ENCODE measurements at places on chromosomes 16 and 17.

DNA sequence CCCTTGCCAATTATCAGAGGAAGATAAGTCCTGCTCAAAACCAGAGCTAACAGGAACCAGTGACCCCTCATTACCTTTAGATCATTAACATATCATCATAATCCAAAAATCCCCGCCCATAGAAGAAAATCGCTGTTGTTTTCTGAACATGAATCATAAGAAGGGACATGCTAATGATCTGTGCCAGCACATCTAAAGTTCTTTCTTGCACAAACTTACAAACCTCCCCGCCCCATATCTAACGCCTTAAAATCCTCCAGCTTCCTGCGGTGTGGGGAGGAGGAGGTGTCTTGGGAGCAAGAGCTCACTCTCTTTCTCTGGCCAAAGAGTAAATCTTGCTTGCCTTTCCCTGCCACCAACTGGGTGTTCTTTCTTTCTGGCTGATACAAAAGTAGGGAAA, 78.3 kb downstream of the IRX3 start:
- DNase-seq, result no peak

- peak; percentile 58 for DNase-seq
Measured at GRCh38 chr17:321386-321941, 31.1 kb downstream of the RPH3AL start.

GRCh38 chr17:1446201-1446600, 9.8 kb downstream of the CRK start:
- no peak for DNase-seq

DNA sequence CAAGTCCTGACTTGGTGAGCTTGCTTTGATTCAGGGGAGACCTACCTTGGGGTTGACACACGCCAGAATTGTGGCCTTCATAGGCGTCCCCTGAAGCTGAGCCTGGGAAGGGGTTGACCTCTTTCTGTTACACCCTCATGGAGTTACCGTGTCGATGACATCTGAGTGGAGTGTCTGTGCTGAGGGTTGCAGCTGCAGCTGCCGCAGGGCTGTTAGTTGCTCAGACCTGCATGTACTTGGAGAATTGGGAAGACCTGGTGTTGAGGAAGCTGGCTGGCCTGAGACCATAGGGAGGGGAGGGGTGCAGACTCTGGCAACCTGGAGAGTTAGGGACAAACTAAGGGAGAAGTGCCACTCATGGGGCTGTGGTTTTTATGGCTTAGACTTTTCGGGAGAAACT, 9.6 kb downstream of the GSE1 start:
- DNase-seq, result no peak

DNA sequence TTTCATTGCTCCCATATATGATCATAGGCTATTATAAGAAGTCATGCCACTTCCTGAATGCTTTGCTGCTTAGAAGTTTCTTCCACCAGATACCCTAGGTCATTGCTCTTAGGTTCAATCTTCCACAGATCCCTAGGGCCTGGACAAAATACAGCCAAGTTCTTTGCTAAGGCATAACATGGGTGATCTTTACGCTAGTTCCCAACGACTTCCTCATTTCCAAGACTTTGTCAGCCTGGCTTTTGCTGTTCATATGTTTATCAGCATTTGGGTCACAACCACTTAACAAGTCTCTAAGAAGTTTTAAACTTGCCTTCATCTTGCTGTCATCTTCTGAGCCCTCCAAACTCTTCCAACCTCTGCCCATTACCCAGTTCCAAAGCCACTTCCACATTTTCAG, 20.1 kb upstream of the DLX3 start:
- no peak for DNase-seq

GRCh38 chr17:18076936-18077335, 10.8 kb upstream of the DRG2 start:
- no peak for DNase-seq

DNA sequence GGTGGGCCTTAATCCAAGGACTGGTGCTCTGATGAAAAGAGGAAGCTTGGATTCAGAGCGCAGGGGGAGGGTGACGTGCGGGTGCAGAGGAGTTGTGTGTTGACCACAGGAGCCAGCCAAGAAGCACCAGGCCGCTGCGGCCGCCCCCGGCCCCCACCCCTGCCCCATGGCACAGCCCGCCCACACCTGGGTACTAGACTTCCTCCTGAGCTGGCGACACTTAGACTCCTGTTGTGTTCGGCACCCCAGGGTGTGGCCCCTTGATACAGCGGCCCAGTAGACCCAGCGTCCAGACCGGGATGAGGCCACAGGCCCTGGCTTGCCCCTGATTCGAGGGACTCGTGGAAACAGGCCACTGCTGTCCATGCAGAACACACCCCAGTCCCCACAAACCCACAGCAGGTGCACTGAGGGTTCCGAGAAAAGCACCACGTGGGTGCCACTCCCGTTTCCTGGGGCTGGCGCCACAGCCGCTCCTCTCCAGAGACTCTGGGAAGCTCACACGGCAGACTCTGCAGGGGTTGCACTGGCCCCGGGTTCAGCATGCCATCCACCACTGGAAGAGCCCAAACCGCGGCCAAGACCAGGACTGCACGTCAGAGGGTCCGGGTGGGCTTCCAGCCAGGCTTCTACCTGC, 5.7 kb upstream of the SNAI3 start:
- DNase-seq, result no peak

DNA sequence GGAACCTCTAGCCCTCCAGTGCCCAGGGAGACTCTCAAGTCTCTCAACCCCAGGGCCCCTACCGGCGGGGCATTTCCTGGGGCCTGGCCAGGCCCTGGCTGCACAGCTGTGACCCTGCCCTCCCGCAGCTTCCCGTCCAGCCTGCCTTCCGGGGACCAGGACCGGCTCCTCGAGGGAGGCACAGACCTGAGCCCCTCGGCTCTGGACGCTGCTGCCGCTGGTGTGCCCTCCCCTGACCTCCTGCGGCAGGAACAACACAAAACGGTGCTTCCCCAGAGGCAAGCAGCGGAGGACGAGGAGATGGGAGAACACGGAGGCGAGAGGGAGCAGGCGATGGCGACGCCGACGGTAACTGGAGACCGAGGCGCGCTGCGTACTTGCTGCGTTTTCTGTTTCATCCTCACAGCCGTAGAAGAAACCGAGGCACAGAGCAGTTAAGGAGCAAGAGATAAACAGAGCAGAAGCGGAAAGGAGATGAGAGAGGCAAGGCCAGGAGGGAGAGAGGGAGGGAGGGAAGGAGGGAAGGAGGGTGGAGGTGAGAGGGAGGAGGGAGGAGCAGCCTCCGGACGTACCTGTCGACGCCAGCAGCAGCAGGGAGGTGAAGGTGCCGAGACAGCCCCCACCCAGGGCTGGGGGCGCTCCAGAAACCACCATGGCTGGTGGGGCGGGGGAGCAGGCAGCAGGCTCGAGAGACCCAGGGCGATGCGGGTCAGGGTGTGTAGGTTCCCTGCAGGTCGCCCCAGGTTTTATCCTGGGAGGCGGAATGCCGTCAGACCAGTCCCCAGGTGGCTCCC, at the start of gene PRSS22:
PRSS22 (minus strand) TSS at position 720 of the 794 bp plus-strand sequence; CDS start at position 654, 66 bp downstream.
- peak; percentile 74 for DNase-seq

- no peak for DNase-seq
Measured at GRCh38 chr16:563072-563644, 3.0 kb downstream of the PRR35 start.

DNA sequence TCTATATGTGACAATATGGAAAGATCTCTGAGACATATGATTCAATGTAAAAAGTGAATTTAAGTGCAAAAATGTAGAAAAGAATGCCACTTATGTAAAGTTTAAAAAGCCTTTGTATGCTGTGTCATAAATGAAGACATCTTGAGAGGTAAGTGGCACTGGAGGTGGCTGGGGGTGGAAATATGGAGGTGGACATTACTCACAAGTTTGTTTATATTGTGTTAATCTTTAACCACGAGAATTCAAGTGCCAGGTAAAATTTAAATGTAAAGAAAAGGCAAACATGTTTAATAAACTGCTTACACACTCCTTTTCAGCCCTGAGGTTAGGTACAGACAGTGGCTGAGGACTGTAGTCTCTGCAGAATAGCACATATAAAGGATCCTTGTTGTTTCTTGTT, 235.1 kb downstream of the ABCC12 start:
- no peak for DNase-seq

DNA sequence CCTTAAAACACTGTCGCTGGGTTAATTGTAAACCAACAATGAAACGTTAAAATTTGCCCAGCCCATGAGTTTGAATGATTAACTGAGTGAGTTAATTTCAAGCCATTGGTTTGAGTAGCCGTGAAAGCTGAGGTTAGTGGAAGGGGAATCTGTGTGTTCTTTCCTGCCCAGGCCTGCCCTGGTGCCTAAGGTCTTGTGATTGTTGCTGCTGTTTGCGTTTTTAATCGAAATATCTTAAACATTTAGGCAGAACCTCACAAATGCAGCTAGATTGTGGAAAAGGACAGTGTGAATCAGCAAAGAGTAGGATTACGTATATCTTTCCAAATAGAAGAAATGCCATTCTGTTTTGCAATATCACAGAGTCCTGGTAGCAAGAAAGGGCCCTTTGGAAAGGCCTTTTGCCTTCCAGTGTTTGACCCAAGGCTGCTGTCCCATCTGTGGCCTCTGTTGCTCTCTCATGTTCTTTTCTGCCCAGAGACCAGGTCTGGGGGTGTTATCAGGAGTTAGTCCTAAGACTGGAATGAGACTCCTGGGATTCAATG, 113.8 kb downstream of the MSI2 start:
- DNase-seq, result no peak

DNA sequence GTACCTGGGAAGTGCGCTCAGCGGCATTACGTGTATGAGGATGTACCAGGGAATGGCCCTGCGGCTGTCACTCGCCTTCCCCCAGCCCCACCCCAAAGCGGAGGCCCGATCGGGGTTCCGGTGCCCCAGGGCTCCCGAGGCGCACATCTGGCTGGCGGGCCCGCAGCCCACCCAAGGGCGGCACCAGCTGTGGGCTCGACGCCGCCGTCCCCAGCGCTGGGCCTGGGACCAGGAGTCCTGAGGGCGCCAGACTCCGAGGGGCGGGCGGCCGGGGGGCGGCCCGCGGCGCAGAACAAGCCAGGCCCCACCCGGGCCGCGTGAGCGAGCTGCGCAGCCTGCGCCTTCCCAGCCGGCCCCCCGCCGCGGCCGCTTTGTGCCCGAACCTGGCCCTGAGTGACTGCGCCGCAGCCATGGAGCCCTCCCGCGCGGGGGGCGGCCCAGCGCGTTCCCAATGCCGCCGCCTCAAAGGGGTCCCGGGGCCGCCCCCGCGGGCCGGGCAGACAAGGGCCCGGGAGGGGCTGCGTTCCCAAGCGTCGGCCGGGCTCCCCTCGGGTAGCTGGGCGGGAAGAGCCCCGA, 17.4 kb downstream of the ZNF423 start:
- peak; percentile 77 for DNase-seq

DNA sequence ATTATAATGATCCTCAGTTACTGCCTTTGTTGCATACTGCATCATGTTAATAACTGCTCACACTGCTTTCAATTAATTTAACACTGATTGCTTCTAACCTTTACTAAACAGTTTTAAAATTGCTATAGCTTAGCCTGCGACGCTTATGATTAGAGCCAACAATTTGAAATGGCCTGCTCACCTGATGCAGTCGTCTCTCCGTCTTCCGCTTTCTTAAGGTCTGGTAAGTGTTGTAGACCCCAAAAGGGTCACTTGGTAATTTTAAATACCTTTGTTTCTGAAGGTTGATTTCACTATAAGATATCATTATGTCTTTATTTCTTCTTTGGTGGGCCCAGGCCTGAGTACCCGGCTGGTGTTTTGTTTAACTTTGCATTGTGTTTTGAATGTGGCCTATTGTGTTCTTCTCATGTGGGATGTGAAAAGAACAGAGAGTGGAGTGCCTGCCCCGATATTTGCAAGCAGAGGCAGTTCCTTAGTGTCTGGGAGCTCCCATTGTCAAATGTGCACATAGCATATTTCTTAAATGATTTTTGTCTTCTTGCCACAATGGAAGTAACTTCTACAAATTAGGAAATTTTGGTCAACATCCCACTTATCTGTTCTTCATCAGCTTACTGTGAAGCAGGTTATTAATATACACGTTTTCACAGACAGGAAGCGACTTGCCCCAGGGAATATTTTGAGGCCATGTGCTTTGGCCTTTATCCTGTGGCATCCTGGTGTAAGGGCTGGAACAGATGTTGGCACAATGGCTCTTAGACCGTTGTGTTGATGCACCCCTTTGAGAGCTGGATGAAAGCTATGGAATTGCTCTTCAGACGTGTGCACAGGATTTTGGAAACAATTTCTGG, 2.9 kb downstream of the PHKB start:
- DNase-seq, result no peak

DNA sequence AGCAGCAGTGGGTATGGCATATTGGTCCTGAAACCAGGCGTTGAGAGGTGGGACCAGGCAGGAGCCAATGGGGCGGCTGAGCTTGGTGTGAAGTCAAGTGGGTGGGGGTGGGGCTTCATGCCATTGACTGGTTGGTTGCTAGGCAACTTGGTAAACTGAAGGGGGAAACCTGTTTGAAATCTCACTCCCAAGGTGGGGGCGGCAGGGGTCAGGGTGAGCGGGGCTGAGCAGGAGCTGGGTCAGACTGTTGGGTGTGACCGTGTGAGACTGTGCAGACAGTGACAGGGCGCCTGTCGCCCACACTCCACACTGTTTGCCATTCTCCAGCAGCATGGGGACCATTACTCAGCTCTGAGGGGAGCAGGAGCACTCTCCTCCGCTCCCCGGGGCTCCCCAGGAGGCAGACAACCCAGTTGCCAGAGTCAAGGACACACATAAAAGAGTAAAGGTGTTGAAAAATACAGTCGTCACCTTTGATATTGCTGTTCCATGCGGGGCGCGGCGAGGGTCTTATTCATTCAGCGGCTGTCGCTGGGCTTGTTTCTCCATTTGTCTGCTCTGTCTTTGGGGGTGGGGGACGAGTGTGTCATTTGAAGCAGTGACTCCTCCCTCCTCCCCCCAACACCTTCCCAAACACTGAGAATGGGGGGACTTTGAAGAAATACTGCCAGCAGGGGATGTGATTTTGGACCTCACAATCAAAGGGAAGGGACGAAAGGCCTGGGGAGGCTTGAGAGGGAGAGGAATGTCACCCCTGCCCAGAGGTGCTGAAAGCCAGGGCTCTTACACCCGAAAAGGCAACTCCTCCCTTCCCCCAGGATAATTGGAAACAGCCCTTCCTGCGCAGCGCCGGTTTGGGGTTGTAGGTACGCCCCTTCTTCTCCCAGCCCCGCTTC, 1.2 kb upstream of the EFNB3 start:
- DNase-seq, result peak; percentile 94

DNA sequence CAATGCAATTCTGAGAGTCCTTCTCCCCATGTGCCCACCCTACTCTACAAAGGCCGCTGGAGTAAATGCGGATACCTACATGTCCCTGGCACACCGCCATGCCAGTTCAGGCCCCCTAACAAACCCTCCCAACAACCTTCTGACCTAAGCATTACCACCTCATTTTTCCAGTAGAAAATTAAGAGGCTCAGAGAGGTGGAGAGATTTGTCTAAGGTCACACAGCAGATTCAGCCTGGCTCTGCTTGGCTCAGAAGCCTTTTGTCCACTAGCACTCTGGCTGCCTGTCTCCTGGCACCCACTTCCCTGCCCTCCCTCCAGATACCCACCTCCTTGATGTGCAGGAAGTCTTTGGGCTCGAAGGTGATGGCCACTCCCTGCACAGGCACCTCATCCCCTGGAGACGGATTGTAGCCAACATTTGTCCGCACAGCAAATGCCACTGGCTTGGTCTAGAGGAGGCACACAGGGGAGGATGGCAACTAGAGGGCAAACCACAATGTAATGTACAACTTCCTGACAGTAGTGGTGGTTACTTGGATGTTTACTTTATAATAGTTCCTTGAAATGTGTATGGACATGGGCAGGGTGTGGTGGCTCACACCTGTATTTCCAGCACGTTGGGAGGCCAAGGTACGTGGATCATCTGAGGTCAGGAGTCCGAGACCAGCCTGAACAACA, 10.2 kb downstream of the CACNB1 start:
- DNase-seq, result no peak
